Hippocampal formation (tissue), 2 donors: ENCODE measurements at places on chromosomes 1 and 21.

DNA sequence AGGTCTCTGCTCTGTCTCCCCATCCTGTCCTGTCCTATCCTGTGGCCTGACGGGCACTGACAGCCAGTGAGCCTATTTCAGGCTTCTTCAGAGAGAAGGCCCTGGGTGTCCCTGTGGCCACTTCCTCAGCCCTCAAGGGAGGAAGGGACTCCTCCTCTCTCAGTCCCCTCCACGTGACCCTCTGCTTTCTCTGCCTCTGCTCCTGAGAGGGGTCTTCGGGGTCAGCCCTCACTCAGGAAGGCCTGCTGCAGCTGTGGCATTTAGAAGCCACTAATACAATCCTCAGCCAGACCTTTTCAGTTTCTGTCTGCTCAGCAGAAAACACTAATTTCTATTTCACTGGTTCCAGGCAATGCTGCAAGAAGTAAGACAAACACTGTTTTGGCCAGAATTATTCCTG, 43.6 kb upstream of the ETV3 start:
- no peak for DNase-seq

DNA sequence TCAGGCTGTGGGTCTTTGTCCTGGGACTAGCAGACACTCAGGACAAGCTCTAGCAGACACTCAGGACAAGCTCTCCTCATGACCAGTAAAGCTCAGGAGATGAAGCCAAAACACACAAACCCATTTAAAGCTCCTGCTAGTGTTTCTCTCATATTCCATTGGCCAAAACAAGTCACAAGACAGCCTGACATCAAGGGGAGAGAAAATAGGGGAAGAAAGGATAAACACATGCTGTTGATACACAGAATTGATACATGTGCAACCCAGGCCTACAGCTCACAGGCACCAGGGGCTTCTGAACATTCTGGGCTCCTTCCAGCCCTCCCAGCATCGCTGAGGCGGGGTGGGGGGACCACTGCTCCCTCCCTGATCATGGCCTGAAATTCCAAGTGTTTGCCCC, 35.3 kb downstream of the ATF3 start:
- DNase-seq: no peak

DNA sequence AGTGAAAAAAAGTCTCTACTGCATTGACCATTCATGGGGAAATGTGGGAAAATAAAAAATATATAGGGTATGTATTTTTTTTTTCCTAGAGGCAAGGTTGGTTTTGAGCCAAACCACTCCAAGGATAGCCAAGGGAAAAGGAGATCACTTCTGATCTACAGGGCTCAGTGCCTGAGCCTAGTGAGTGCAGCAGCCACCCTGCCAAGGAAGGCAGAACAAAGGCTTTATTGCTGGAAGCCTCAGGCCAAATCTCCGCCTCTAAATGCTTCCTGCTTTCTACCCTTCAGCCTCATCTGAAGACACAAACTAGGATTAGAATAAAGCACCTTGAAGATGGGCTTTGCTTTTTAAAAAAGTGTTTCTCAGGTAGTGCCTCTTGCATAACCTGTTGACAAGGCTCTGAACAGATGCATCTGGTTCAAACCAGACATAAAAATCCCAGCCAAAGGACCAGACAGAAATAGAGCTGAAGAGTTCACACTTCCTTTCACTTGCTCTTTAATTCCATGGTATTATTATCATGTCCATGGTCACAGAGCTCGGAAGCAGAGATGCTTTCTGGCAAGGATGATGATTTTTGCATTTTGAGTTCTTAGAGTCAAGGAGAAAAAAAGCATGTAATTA, 10.5 kb downstream of the C1orf115 start:
- DNase-seq: no peak

DNA sequence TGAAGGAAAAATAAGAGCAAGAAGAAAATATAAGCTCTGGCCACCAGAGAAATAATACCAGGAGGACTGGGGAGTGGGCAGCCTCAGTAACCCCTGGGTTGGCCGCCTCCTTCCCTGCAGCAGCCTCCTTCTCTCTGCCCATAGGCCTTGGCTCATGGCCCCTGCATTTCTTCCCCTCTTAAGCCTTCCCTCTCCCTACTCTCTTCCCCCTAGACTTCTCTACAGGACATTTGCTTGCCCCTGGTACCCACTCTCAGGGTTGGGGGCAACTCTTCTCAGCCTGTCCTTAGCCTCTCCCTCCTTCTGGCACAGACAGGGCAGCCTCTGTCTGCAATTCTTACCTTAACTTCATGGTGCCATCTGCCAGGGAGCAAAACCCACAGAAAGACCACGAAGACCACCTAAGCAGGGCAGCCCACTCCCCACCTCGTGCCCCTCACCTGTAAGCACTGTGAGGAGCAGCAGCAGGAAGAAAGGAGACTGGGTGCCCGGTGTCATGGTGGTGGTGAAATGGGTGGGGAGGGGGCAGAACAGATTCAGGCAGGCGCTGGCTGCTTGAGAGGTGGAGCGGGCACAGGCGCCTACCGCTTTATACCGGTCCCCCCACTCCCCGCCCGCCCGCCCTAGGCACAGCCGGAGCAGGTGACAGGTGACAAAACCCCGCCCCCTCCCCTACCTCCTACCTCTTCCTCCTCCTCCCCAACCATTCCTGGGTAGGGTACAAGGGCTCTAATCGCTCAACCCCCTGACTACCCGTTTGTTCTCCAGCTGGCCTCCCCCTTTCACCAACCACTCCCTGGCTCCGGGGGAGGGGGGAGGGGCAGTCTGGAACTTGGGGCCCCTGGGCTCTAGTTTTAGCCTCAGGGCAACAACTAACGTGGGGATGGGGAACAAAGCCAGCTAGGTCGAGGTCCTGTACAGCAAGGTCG, 15.1 kb downstream of the THBS3 start:
- DNase-seq: no peak

- DNase-seq: no peak
These were observed 168.0 kb downstream of the PPP1R12B start for GRCh38 chr1:202516434-202516877.

- DNase-seq: no peak
These were observed 7.9 kb downstream of the ZMPSTE24 start for GRCh38 chr1:40265919-40266318.

DNA sequence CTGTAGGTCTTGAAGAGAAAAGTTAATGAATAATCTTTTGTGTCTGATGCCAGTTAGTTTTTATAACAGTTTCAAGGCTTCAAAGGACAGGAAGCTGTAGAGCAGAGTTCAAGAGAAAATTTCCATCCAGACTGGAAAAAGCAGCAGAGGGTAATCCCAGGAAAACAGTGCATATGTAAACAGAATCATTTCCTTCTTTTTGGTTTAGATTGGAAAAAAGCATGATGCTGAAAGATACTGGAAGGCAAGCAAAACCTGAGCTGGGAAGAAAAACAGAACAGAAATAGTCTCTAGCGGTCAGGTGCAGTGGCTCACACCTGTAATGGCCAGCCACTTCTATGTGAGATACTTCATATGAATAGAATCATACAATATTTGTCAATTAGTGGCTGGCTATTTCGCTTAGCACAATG, 71.9 kb downstream of the ZSWIM5 start:
- DNase-seq: no peak

DNA sequence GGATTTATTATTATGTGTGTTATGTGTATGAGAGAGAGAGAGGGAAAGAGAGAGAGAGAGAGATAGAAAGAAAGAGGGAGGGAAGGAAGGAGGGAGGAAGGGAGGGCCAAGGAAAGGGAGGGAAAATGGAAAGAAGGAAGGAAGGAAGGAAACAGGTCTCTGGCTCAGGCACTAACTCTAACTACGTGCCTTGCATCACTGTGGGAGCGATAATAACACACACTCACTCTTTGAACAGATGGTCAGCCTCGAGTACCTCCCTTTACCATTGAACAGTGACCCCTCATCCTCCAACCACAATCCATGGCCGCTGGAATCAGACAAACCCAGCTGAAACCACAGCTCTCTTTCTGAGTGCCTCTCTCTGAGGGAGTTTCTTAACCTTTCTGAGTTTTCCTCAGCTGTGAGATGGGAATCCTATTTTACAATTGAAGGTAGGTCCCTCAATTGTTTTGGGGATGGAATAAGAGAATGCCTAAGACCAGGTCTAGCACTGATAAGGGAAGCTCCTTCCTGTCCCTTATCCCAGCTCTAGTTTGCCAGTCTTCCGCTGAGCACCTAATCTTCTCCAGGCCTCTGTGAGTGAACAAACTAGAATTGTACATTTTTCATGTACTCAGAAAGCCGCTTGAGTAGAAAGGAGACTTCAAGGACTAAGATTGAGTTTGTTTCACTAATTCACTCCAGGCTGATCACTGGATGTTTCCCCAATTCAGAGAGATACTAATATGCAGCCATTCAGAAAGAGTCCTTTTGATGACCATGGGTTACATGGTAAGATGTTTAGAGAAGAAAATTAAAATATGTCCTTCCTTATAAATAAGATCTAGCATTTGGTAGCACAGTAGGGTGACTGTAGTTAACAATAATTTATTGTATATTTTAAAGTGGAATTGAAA, 62.8 kb downstream of the IRF2BP2 start:
- DNase-seq: no peak

GRCh38 chr1:248065071-248065470, 18.4 kb downstream of the OR2L3 start:
- DNase-seq: no peak

GRCh38 chr1:156804572-156805243, 11.9 kb downstream of the SH2D2A start:
- peak; percentile 43 for DNase-seq

DNA sequence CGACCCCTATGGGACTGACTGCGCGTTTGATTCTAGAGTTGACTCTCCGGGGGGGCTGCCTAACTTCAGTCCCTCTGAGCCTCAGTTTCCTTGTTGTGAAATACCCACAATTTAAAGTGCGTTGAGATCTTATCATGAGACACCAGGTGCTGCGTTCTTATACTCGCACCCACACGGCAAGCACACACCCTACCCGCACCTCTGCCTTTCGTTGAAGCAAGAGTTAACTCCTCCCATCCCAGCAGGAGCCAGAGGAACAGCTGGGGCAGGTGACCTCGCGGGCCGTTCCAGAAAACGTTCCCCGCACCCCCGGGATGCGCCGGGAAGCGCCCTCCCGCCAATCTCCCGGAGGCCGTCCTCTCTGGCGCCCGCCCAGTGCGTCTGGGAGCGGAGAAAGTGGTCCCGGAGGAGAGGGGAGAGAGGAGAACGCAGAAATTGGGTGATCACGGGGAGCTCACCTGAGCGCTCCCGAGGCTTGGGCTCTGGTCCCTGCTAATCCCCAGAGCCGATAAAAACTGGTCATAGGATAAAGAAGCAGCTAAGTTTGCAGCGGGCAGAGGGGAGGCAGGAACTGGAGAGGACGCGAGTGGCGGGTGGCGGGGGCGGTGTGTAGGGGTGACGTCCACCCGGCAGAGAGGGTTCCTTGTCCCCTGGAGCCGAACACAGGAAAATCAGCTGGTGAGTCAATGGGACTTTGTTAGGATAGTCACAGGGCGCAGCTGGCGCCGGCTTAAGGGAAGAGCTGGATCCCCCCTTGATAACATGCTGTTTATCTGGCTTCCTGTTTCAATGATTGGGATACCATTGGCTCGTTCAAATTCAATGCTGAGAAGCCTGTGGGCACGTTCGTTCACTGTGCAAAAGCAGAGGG, 869 bp downstream of the NAV1 start:
- peak; percentile 74 for DNase-seq

GRCh38 chr21:44686843-44687561, 5.0 kb upstream of the KRTAP12-1 start:
- DNase-seq: no peak

DNA sequence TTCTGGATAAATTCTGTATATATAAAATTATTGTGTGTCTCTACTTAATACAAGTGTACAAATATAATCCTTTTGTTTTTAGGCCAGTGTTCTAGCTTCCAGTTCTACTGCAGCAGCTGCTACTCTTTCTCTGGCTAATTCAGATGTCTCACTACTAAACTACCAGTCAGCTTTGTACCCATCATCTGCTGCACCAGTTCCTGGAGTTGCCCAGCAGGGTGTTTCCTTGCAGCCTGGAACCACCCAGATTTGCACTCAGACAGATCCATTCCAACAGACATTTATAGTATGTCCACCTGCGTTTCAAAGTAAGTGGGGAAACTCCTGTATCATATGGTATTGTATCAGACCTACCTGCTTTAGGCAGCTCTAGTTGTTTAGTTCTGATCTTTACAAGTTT, 21.3 kb upstream of the OLFML3 start:
- DNase-seq: no peak

- DNase-seq: no peak
These were observed 383.1 kb upstream of the ESRRG start for GRCh38 chr1:217106231-217106901.

GRCh38 chr1:198153804-198154203, 3.0 kb upstream of the NEK7 start:
- no peak for DNase-seq

- no peak for DNase-seq
These were observed 820.7 kb downstream of the NCAM2 start for GRCh38 chr21:21818898-21819297.

GRCh38 chr1:13540866-13541265, 27.1 kb upstream of the LRRC38 start:
- DNase-seq: peak; percentile 6

DNA sequence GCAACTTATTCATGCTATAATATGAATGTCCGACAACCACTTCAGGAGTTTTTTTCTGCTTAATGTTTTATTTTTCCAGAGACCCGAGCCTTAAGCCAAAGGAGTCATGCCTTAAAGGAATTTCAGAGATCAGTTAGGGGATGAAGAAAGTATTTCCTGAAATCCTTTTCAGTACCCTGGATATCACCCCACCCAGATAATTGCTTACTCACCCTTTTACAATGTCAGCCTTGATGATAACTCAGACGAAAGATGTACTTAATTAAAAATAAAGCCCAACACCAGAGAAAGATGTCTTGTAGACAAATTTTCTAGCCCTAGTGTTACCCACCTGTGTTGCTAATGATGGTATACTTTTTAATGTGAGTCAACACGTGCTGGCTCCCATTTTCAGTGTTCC, 124.1 kb downstream of the XCL2 start:
- DNase-seq: no peak

DNA sequence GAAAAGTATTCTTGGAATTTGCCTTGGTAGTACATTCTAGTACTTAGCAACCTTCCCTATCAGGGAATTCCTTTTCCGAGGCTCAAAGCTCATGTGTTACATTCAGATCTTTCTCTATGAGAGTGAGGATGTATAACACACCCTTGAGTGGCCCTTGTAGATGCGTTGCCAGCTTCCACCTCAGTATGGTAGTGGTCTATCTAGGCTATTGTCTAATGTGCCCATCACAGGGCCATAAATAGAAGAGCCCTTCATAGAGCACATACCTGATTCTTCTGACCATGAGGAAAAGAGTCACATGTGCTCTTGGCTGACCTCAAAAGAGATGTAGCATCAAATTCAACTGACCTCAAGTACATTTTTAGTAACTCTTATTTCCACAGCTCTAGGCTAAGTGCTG, 14.0 kb upstream of the ZC3H11B start:
- no peak for DNase-seq

GRCh38 chr1:7505771-7506453, 265.2 kb upstream of the VAMP3 start:
- DNase-seq: no peak

- no peak for DNase-seq
These were observed 1355.7 kb downstream of the BRINP3 start for GRCh38 chr1:189121941-189122340.

- DNase-seq: no peak
These were observed 294.1 kb upstream of the SGIP1 start for GRCh38 chr1:66239834-66240233.
